Endothelial cell (in vitro differentiated cells): ENCODE measurements at places on chromosomes 7 and 10. TPM values are rescaled to one million over a fixed set of nuclear protein-coding genes. Genes with fewer than 3 reads are reported as not detected.

SND1 gene
- 375 TPM for total RNA-seq

GRID2IP gene
- total RNA-seq, result 0.08 TPM

CNOT4 gene
- 22.7 TPM for total RNA-seq

XPNPEP1 gene
- 202 TPM for total RNA-seq

CPN1 gene
- total RNA-seq, result not detected

GPR15LG gene
- total RNA-seq, result not detected

TMEM26 gene
- total RNA-seq, result 0.15 TPM

DLX6 gene
- total RNA-seq, result not detected

ANKRD30A gene
- not detected for total RNA-seq

KLF14 gene
- total RNA-seq, result not detected

UBE3C gene
- total RNA-seq, result 54.2 TPM

SPDYE16 gene
- not detected for total RNA-seq

MAGI2 gene
- 6.3 TPM for total RNA-seq

NME8 gene
- total RNA-seq, result not detected

ALOX5 gene
- total RNA-seq, result 0.18 TPM

SORCS3 gene
- not detected for total RNA-seq

NANOS1 gene
- total RNA-seq, result 1.2 TPM

TBRG4 gene
- 48.1 TPM for total RNA-seq

FGFR2 gene
- 15.3 TPM for total RNA-seq

HOXA3 gene
- total RNA-seq, result 0.13 TPM

SDK1 gene
- total RNA-seq, result 4.3 TPM

JAKMIP3 gene
- 0.05 TPM for total RNA-seq

TSC22D4 gene
- 94.3 TPM for total RNA-seq

CASD1 gene
- total RNA-seq, result 28.8 TPM

STEAP1 gene
- 1.0 TPM for total RNA-seq

VPS37D gene
- total RNA-seq, result 9.8 TPM

PDE6C gene
- not detected for total RNA-seq

KCNH2 gene
- total RNA-seq, result 3.4 TPM

DLX5 gene
- 0.18 TPM for total RNA-seq

ADCY1 gene
- total RNA-seq, result 50.7 TPM

TFEC gene
- total RNA-seq, result 0.56 TPM

GDF2 gene
- not detected for total RNA-seq

BTBD16 gene
- total RNA-seq, result 0.23 TPM

MEOX2 gene
- 0.10 TPM for total RNA-seq

MKX gene
- 0.80 TPM for total RNA-seq

LBX1 gene
- total RNA-seq, result not detected

PRF1 gene
- not detected for total RNA-seq

ACBD7 gene
- total RNA-seq, result 0.33 TPM

FAM241B gene
- total RNA-seq, result 7.1 TPM

ELFN1 gene
- 10.6 TPM for total RNA-seq

HOXA4 gene
- 0.31 TPM for total RNA-seq

AGAP9 gene
- 7.8 TPM for total RNA-seq

GTF2I gene
- 312 TPM for total RNA-seq
